Stimulated activated CD8-positive, alpha-beta memory T cell treated with anti-CD3 and anti-CD28 coated beads, Interleukin-4, amount 100 ng/mL, for 4 hours (primary cell): ENCODE measurements at places on chromosomes 6 and 20.

- DNase-seq, result no peak
Observed at GRCh38 chr6:105272786-105273185, 93.0 kb upstream of the POPDC3 start.

- no peak for DNase-seq
Observed at GRCh38 chr6:164753517-164753916, 555.9 kb downstream of the C6orf118 start.

DNA sequence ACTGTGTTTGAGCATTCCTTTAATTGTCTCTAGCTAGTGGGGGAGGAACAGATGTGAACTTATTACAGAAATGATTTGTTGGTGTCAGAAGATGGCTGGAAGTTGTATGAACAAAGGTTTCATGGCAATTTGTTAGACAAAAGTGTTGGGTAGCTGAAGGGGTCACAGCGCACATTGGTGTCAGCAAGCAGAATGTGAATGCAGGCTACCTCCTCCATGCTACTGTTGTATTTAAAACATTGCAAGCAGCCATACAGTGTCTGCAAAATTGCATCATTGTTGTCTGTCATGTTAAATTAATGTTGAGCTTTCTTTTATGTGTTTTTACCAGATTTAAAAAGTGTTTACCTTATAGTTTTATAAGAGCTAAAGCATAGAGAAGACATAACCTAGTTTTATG is 6.2 kb downstream of the LRRC1 start:
- DNase-seq, result no peak

- no peak for DNase-seq
Observed at GRCh38 chr6:33628401-33628964, 7.4 kb downstream of the ITPR3 start.

DNA sequence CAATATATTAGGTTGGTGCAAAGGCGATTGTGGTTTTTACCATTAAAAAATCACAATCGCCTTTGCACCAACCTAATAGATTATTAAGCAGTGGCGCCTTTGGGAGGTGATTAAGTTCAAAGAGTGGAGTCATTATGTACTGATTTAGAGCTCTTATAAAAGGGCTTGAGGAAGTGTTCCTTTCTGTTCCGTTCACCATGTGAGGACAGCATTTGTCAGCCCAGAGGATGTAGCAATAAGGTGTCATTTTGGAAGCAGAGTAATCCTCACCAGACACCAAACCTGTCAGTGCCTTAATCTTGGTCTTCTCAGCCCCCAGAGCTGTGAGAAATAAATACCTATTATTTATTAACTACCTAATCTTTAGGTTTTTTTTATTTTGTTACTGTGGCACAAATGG is 542.1 kb upstream of the MAN1A1 start:
- DNase-seq, result no peak

GRCh38 chr6:138537106-138537505 is 37.8 kb upstream of the NHSL1 start:
- no peak for DNase-seq

DNA sequence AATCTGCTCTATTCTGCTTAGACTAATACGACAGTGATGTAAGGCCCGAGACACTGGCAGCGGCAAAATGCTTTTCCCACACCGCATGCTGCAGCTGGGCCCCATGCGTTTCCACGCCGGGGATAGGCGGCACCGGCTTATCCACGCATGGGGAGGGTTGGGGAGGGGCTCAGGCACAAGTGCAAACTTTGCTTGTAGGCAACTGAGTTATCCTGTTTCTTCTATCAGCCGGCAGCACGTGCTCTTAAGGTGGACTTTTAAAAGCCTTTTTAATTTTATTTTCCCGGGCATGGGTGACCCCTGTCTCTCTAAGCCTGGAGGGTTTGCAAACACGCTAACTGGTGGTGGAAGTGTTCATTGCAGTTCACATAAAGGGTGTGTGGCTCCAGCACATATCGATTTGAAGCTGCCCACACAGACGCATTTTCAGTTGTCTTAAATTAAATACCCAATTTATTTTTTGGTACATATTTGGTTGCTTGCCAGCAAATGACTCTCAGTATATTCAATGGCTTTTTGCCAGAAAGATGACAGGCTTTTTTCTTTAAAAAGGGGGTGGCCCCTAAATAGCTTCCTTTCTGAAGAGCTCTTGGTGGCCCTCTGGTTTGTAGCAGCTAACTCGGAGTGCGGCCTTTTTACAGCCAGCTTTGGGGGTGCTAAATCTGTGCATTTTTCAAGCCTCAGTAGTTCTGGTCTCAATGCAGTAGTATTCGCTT is 561.8 kb upstream of the AGPAT4 start:
- DNase-seq, result no peak

DNA sequence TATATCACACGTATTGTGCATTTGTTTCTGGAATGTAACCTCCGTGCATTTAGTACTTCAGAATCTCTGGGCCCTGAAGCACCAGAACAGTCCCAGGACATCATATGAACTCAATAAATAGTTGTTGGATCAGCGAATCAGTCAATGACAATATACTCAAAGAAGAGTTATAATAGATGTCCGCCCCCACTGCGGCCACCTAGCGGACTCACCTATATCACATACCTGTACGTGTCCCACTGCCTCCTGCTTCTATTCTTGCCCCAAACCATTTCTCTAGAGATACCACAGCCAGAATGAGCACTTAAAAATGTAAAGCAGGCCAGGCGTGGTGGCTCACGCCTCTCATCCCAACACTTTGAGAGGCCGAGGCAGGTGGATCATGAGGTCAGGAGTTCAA is 73.9 kb downstream of the DCDC2 start:
- no peak for DNase-seq

DNA sequence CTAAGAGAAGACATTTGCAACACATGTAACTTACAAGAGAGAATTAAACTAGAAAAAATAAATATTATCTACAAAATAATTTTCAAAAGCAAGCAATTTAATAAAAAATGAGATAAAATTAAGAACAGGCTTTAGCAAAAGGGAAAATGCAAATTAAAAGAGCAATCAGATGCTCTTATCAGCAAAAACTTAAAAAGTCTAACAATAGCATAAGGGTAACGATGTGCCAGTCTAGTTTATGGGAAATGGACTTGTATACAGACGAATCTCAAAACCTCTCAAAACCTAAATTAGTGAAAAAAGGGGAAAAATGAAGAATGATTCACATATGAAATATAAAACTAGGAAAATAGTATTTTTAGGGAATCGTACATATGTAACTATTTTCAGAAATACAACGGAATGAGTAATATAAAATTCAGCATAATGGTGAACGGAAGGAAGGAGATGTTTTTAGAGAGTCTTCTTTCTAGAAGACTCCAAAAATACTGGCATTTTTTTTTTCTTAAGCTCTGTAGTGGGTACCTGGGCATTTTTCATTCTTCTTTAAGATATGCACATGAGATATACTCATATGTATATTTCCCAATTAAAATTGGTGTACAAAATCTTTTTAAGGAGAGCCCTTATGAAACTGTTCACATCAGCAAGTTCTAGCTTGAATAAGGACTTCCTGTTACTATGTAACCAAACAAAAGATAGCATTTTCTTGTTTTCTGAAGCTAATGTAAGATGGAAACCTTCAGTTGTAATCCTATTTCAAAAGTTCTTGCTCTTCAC is 927 bp upstream of the MANEA start:
- no peak for DNase-seq

- no peak for DNase-seq
Observed at GRCh38 chr20:64254571-64255360, 782 bp upstream of the PCMTD2 start.

GRCh38 chr20:3473324-3473723 is 2.5 kb downstream of the ATRN start:
- no peak for DNase-seq
